NCI-H774 (cell line): ENCODE measurements at places on chromosomes 5 and 9.

- no peak for DNase-seq
Observed at GRCh38 chr9:131018621-131019020, 9.6 kb downstream of the LAMC3 start.

- no peak for DNase-seq
Observed at GRCh38 chr5:54881286-54882005, 103.9 kb downstream of the ESM1 start.

DNA sequence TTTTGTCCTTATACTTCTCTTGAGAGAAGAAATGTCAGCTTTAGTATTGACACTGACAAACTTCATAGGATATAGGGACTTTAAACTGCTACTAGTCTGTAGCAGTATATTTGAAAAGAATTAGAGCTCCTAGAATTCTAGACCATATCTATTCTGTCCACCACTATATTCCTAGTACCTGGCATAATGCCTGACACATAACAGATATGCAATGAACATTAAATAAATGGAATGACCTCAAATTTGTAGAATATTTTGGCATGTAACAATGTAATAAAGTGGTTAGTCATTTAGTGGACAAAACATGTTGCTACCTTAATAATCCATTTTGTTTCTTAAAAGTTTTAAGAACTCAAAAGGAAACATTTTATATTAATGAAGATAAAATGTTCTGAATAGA, 57.5 kb downstream of the HOMER1 start:
- DNase-seq = no peak

- peak; percentile 36 for DNase-seq
Observed at GRCh38 chr9:131405858-131406537, 12.1 kb downstream of the PRRC2B start.

- peak; percentile 12 for DNase-seq
Observed at GRCh38 chr5:149961957-149962409, 1.4 kb downstream of the SLC26A2 start.

DNA sequence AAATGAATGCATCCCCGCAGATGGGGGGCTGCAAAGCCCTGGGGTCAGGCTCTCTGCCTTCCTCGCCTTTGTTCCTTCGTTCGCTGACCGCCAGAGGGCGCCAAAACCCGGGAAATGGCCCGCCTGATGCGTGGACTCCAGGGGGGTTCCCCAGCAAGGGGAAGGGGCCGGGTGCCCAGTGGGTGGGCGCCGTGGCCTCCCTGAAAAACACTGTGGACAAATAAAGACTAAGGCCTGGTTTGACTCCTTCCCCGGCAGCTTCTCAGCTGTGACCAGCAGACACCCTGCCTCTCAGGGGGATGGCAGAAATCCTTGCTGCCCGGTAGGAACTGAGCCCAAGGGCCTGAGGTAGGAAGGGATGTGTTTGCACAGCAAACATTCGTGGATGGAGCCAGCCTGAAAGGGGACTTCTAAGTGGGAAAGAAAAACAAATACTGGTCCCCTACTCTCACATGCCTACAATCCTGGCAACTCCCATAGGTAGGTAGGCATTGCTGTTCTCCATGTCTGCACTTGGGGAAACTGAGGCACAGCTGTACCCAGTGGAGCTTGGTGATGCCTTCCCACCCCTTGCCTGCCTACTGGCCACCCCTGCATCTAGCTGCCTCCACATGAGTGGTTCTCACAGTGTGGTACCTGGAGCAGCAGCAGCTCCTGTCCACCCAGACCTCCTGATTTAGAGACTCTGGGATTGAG, 57.7 kb downstream of the DUSP1 start:
- peak; percentile 29 for DNase-seq

DNA sequence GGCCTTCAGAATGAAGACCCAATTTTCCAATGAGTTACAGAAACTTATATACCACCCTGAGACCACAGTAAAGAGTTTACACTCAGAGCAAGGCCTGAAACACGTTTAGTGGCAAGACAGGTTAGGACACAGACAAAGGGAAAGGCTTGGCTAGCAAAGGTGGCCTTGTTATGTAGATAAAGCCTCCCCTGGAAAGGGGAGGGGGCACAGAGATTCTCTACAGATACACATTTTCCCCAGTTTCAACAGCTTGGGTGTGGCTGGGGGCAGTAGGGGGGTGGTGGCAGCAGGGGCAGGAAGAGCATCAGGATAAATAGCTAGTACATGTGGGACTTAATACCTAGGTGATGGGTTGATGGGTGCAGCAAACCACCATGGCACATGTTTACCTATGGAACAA, 51.9 kb upstream of the PPP1R2B start:
- DNase-seq = no peak

DNA sequence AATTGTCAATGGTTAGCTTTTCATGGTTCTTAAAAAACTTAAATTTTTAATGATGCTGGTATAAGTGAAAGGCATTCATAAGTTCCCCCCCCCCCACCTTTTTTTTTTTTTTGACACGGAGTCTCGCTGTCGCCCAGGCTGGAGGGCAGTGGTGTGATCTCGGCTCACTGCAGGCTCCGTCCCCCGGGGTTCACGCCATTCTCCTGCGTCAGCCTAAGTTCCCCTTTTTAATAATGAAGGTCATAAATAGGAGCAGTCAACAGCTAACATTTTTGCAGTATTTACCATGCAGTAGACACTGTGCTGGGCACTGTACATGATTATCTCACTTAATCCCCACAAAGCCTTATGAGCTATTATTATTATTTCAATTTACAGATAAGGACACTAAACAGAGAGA, 556.3 kb downstream of the PDE4D start:
- no peak for DNase-seq

DNA sequence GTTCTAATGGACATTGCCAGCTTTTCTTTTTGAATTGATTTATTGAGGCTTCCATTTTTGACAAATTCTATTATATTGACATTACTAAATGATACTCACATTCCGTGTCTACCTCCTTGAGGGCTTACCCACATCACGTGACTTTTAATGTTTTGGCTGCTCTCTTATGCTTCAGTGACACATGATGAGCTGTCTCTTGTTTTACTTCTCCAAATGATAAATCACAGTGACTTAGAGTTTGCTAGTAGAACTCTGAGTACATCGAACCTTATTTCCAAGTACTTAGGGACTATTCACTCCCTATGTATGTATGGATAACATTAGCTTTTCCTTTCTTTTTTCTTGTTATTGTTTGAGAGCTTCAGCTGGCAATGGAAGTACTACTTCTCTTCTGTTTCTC, 169.8 kb upstream of the KCNN2 start:
- no peak for DNase-seq

DNA sequence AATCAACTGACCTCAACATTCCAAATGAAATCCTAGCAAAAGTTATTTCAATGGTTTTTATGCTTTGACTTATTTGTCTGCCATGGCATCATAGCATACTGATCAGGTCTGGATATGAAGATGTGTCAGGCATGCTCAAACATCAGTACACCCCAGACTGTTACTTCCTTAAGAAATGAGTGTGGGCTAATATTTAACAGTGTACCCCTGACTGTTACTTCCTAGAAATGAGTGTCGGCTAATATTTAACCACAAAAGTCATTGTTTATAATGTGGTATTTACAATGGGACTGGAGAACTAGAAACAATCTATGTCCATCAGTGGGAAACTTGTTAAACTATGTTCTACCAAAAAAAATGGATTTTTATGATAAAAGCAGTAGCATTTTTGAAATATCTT, 38.1 kb upstream of the HNRNPA0 start:
- DNase-seq = no peak

DNA sequence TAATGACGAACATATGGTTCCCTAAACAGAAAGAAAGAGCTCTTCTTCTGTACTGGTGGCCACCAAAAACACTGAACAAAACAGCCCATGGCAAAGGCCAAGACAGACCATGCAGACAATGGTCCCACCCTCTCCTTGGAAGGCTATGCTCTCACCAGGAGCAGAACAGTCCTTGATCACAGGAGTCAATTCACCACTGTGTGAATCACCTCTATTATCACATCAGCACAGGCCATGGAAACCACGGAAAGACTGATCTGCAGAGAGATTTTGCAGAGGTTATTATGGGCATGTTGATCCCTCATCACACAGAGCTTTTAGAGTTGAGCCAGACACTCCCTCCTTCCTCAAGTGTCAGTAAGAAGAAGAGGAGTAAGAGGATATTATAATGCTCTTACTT, 134.0 kb upstream of the RASEF start:
- DNase-seq = no peak

- no peak for DNase-seq
Observed at GRCh38 chr5:111929261-111929660, 172.3 kb upstream of the NREP start.

DNA sequence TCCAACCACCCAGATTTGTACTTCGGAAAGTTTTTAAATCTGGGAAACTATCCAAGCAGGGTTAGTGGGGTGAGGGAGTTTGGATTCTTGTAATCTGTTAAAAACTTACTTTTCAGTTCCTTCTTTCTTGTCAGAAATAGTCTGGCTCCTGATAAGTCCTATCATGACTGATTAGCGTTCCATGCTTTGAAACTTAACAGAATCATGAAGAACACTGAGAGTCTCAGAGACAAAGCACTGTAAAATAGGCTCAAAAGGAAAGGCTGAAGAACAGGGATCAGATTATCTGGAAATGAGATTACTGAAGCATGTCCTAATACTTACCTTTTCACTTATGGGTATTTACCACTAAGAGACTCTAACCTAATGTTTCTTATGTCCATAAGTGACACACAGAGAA, 242.5 kb downstream of the ARRDC3 start:
- no peak for DNase-seq
